NCI-H1105 treated with DMSO at 0.1 percent for 48 hours (cell line): ENCODE measurements at places on chromosomes 12 and 14.

DNA sequence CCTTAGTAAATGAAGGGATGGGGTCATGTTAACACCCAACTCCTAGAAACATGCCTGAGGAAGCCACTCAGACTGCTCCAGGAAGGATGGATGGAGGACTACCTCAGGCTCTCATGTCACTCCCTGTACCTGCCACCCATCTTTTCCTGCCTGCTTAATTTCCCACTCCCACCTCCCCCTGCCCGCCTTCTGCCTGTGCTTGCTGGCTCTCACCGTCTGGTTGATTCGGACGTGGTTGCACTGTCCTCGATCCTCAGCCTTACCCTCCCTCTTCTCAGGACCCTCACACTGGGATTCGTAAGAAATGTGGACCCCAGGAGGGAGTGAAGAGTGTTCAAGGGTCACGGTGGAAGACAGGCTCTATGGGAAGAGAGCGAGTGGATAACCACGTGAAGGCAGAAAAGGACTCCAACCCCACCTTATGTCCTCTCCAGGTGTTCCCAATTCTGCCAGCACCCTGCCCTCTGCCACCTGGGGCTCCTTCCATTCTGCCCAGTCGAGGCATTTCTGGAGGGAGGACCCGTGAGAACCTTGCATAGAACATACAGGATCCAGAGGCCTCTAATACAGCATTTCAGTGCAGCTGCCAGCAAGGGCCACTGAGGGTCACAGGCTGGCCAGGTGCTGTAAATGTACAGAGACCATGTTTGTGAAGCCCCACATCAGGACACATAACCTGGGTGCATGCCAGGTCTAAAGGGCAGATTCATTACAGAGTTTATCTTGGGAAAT, 12.9 kb downstream of the ITGB7 start:
- DNase-seq = no peak

DNA sequence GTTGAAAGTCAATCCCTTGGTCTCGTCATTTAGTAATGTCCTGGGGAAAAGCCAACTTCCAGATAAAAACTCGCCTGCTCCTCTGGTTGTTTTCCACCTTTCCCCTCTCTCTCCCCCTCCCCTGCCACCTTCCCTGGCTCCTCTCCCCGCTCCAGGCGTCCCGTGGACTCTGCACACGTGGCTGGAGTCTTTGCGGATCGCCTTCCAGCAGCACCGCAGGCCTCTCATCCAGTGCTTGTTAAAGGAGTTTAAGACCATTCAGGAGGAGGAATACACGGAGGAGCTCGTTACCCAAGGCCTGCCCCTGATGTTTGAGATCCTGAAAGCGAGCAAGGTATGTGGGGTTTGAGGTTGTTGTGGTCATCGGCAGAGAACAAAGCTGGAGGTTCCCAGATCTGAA, 65.8 kb upstream of the PWP1 start:
- no peak for DNase-seq

GRCh38 chr12:30211743-30212142, 428.0 kb upstream of the TMTC1 start:
- no peak for DNase-seq

DNA sequence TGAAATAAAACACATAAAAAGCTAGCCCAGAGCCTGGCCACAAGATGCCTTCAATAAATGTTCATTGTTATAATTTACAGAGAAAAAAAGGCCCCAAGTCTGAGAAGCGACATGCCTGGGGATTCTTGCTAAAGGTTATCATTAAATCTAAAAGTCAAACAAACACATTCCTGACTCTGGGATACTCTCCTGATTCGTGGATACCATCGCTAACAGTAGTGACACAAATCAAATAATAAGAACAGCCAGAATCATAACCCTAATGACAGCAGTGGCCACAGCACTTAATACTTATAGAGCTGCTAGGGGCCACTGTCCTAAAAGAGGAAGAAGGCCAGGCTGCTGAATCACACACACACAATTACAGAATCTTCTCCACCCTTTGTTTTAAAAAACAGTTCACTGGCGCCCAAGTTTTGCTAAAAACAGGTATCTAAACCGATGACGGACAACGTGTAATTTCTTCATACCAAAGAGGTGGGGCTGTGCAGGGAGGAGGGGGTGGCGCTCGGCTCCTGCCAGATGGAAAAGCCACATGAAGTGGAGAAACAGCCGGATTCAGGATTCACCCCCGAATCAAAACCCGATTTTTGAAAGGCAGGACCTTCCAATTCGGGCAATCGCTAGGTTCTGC, 1.2 kb downstream of the CLIP1 start:
- DNase-seq = peak; percentile 38
